ENCODE measurements at places on chromosomes 5 and 9.

GRCh38 chr5:94692581-94692980 is 74.1 kb downstream of the SLF1 start:
- no peak for DNase-seq

DNA sequence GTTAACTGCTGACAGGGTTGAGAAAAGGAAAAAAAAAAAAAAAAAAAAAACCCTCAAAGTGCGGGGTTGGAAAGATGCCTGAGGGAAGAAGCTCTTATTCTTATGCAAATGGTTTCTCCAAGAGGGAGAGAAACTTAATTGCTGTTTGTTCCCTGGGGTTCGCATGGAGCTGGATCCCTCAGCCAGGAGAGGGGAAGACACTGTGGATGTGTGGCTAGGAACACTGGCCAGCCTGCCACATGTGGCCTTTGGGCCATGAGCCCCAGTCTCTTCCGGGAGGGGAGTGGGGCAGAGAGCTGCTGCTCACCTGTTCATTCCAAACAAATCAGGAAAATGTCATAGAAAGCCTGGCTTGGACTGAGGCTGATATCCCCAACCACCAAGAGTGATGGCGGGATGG is 9.4 kb upstream of the SCGB3A2 start:
- DNase-seq = no peak

DNA sequence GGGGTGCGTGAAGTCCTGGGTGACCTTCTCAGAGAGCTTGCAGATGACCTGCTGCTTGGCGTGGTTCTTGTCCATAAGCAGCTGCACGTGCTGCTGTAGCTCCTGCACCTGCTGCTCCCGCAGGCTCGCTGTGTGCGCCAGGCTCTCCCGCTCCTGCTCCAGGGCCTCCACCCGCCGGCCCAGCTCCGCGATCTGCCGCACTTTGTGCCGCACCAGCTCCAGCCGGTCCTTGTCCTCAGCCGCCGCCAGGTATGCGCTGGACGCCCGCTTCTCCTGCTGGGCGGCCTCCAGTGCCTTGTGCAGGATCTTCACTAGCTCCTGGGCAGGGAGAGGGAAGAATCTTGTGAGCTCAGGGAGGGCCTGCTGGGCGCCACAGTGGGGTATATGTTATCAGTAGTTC is 28.5 kb upstream of the CORO2A start:
- no peak for DNase-seq

DNA sequence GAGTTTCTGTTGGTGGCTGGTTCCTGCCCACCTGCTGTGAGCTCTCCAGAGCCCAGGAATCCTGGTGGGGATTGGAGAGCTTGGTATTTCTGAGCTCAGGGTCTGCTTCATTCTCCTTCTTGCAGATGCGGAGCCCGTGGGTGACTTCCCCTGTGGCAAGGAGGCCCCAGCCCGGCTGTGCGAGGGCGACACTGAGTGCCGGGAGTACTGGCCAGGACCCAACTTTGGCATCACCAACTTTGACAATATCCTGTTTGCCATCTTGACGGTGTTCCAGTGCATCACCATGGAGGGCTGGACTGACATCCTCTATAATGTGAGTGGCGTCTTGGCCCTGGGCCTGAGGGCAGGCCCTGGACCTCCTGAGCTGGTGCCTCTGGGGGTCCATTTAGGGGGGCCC is 39.5 kb downstream of the CACNA1B start:
- no peak for DNase-seq

DNA sequence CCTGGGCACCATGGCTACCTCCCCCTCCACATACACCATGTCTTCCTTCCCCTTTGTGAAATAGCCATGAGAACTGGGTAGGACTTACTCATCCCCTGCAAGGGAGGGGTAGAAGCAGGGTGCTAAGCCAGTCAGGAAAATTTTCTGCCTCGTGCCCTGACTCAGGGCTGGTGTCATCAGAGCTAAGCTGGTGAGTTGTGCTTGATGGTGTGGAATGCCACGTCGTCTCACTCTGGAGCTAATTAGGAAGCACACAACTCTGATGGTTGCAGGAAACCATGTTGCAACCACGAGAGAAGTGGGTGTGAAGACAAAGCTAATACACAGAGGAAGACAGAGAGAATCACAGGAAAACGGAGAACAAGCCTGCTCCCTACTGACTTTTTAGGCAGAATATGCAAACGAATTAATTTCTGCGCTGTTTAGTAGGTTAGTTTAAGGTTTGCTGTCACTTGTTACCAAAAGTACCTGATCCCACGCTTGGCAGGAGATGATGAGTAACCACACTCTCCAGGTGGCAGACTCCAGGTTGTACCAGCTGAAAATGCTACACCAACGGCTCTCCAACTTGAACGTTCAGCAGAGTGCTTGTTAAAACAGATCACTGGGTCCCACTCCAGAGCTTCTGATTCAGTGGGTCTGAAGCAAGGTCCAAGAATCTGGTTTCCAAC is 54.5 kb downstream of the STK10 start:
- DNase-seq = no peak

DNA sequence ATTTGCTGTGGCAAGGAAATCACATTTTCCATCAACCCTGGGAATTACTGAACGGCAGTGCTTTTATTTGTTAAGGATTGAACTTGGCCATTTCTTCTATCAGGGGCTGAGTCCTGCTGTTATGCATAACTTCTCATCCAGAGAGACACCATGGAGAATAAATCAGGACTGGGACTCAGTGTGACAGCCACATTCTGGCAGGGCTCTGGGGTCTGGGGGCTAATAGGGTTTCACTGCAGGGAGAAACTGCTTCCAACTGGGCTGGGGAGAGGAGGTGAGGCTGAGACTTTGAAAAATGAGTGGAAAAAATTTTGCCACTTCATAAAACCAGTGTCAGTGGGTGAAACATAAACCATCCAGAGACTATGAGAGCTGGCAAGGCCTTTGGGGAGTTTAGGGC is 95.7 kb upstream of the ALDH1B1 start:
- DNase-seq = no peak

- no peak for DNase-seq
These were observed 59.3 kb upstream of the ZNF169 start for GRCh38 chr9:94199776-94200175.

DNA sequence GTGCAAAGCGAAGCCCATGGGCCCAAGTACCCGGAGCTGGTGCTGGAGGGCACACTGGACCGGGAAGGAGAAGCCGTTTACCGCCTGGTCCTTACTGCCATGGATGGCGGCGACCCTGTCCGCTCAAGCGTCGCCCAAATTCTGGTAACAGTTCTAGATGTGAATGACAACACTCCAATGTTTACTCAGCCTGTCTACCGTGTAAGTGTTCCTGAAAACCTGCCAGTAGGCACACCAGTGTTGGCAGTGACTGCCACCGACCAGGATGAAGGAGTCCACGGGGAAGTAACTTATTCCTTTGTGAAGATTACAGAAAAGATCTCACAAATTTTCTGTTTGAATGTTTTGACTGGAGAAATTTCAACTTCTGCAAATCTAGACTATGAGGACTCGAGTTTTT is 936 bp downstream of the PCDHGA6 start:
- DNase-seq = no peak

- DNase-seq = no peak
These were observed 29.6 kb upstream of the OTULINL start for GRCh38 chr5:14552017-14552416.

DNA sequence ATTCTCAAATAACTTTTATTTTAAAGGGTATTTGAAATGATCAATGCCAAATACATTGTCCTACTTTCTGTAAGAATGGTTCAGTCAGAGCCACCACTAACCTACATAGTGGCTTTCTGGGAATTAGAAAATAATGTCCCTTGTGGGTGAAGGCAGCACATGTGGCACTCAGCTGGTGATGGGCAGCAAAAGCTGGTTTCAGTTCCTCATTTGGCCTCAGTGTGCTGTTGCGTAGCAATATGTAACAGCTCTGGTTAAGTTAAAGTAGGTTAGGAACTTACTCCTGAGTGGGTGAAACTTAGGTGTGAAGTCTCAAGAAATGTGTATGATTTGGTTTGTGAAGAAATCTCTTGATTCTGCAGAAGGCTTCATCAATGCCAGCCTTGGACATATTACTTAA is 99.6 kb upstream of the SPEF2 start:
- DNase-seq = no peak

DNA sequence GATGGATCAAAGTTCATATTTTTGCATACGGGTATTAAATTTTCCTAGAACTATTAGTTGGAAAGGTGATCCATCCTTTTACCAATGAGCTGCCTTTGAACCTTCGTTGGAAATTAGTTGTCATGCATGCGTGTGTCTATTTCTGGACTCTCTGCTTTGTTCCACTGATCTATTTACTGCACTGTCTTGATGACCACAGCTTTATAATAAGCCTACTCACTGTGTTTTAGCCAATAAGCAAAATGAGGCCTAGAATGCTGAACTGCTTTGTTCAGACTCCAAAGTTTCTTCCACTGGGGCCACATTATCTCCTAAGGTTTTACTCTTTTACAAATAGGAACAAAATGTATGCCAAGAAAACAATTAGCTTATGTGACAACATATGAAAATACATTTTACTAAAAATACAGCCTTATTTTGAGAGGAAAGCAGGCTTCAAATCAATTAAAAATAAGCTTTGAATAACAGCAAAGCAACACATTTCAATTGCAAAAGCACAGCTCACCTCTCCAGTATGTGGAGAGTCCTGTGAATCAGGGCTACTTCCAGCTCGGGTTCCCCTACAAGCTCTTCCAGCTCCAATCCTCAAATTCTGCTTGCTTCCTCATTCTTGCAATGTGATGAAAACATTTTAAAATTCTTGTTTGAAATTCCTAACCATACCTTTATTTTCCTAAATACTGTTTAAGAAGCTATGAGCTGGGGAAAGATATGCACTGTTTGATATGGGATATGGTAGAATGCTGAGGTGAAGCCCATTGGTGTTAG is 72.0 kb downstream of the RETREG1 start:
- DNase-seq = no peak

DNA sequence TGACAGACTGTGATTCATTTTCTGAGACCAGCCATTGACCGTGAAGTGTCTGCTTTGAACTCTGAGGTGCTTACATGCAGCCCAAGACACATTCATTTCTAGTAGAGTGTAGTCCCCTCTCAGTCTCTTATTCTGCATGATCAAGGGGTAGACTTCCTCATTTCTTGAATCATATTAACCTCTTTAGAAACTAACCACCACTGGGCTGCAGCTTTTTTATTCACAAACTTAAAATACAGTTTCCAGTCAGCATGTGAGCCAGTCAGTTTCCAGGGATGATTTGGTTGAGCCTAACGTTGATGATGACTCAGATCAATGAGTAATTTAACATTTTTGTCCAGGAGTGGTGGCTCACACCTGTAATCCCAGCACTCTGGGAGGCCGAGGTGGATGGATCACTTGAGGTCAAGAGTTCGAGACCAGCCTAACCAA is 59.2 kb downstream of the OTULIN start:
- DNase-seq = no peak

DNA sequence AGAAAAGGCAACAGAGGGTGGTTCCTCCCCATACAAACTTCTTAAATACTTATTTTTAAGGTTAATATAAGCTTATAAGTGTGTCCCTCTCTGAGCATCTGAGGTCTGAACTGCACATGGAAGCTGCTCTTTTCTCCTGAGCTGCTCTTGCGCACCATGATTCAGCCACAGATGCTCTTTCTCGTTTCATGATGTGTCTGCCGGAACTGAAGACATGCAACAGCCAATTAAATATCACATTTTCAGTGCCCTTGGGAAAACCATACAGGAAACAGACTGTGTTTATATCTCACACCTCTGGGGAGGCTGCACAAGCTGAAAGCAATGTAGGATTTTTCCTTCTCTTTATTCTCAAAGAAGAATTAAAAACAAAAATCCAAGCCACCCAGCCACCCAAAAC is 96.8 kb upstream of the NREP start:
- DNase-seq = no peak

DNA sequence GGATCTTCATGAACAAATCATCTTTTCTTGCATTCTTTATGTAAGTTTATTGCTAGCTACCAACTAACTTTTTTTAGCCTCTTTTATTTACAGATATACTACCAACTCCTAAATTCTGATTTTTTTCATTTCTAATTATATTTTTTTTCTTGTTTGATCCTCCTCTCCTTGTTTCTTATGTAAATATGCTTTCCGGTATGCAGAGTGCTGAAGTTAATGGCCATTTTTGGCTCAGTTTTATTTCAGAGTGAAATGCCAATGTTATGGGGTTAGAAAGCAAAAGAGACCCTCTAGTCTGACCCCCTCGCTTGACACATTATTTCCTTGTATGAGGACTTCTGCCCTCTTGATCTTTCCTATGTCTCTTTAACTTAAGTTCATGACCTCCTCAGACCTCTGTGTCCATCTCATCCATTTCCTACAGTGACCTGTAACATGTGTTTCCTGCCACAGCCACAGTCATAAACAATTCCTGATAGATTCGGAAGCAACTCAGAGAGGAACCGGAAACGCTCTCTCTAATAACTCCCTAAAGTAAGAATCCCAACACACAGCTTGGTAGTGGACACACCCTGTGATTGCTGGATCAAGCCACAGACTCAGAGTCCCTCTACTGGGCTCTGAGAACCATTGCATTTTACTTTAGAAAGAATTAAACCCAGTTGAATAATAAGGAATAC is 42.9 kb upstream of the AFAP1L1 start:
- DNase-seq = peak; percentile 96

- DNase-seq = no peak
These were observed 58.0 kb upstream of the COL15A1 start for GRCh38 chr9:98885575-98886295.

DNA sequence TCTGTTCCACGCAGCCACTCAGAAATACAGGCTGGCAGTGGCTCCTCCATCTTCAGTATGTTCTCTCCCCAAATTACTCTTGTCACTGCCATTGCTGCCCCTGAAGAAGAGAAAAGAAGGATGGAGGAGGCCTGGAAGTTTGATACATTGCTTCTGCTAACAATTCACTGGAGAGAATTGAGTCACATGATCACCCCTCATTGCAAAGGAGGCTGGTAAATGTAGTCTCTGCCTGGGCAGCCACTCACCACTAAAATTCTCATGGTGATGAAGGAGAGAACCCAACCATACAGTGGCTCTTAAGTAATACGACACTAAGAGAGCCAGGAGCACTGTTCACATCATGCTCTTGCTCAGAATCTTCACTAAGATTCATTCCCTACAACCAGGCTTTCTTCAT is 112.0 kb downstream of the DOCK8 start:
- no peak for DNase-seq

DNA sequence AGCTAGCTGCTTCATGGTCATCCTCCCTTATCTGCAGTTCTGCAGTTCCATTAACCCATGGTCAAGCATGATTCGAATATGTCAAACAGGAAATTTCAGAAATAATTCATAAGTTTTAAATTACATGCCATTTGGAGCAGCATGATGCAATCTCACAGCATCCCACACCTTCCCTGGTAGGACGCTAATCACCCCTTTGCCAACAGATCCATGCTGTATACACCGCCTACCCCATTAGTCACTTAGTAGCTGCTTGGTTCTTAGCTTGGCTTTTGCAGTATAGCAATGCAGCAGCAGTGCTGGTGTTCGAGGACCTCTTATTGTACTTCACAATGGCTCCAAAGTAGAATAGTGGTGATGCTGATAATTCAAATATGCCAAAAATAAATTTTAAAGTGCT is 739.7 kb upstream of the CDH9 start:
- DNase-seq = no peak
